ENCODE measurements at places on chromosomes 12 and 14.

DNA sequence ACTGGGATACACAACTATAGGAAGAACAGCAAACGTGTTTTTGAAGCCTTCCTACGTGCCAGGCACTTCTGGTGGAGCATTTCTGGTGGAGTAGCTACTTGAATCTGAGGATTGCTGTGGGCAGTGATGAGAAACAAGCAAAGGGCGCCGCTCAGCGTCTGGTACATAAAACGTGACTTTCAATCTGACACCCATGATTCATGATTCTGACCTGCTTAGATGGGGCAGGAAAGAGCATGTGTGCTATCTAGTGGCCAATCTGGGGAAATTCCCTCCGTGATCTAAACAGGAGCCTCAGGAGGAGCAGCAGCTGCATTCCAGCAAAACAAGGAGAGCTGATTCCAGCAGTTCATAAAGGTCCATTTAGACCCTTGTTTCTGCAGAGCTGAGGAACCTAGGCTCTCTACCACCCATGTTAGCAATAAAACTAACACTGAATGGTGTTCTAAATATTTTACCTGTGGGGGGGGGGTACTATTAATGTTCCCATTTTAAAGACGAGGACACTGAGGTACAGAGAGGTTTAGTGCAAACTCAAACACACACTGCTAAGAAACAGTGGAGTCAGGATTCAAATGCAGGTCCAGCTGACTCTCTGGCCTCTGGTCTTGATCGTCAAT lies 37.8 kb downstream of the PAH start:
- no peak for DNase-seq

- DNase-seq = no peak
Measured at GRCh38 chr14:35385042-35385839, 19.3 kb downstream of the NFKBIA start.

DNA sequence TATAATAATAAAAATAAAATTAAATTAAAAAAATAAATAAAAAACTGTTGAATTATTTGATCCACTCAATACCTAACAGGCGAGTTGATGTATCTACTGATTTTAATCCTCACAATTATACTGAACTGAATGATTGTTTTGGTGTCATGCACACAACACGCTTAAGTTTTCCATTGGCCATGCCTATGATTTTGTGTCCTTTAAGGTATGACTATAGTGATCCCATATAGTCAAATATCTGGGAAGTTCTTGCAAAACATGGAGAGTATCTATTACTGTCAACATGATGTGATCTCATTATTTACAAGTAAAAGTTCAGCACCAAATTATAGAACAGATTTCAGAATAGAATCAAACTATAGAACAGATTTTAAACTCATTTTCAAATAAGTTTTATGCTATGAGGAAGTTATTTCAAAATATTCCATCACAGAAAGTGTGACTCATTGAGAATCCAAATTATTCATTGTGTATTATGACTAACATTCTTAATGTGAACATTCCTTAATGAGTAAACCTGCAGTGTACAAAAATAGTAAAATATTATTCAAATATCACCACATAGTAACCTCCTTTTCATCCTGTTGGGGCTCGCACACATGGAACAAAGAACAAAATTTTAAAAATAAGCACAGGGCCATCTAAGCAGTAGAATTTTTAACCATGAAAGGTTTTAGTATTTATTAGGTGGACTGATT lies 190.4 kb downstream of the SLC25A21 start:
- DNase-seq = no peak

- DNase-seq = no peak
Measured at GRCh38 chr14:104288272-104288671, 149.9 kb downstream of the KIF26A start.

DNA sequence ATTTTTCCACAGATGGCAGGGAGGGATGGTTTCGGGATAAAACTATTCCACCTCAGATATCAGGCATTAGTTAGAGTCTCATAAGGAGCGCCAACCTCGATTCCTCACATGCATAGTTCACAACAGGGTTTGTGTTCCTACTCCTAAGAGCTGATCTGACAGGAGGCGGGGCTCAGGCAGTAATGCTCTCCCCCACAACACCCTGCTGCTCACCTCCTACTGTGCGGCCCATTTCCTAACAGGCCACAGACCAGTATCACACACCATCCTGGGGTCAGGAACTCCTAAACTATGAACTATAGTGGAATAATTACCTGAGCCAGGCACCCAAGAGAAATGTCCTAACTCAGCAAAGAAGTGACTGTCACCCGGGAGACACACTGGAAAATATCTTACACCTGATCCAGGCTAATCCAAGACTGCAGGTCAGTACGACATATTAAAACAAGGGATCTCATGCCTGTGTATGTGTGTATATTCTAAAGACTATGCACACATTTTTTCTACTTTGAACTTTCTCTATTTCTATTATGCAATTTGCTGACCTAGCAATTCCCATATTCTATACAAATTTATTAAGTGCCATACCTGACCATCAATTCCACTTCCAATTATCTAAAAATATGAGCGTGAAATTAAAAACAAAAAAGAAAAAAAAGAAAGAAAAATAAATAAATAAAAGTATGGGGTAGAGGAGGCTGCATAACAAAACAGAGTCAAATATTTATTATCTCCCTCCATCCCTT lies 4.7 kb downstream of the NAA25 start:
- no peak for DNase-seq

- DNase-seq = no peak
Measured at GRCh38 chr14:102603293-102603907, 11.0 kb downstream of the RCOR1 start.

GRCh38 chr14:29425705-29426482 lies 501.8 kb downstream of the PRKD1 start:
- DNase-seq = no peak

- DNase-seq = peak; percentile 83
Measured at GRCh38 chr12:121240484-121241101, 30.7 kb downstream of the P2RX4 start.

DNA sequence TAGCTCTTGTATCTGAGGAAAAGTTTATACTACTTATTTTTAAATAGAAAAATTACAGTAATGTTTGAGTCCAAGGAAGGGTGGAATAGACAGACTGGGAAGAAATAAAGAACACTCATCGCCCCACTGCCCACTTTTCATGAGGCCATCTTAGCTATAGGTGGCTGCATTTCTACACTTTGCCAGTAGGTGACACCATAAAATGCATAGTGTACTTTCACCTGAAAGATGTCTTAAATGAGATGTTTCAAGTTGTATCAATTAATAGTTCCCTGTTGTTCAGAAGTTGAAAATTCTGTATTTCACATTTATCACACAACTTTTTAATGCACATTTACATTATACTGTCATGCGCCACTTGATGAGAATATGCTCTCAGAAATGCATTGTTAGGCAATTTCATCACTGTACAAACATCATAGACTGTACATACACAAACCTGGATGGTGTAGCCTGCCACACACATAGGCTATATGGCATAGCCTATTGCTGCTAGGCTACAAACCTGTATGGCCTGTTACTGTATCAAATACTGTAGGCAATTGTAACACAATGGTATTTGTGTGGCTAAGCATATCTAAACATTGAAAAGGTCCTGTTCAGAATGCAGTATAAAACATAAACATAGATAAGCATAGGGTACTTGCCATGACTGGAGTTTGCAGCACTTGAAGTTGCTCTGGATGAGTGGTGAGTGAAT lies 27.6 kb downstream of the PMCH start:
- no peak for DNase-seq
